ENCODE measurements at places on chromosomes 5 and 9. TPM values are rescaled to one million over a fixed set of nuclear protein-coding genes. Genes with fewer than 3 reads are reported as not detected.

DNA sequence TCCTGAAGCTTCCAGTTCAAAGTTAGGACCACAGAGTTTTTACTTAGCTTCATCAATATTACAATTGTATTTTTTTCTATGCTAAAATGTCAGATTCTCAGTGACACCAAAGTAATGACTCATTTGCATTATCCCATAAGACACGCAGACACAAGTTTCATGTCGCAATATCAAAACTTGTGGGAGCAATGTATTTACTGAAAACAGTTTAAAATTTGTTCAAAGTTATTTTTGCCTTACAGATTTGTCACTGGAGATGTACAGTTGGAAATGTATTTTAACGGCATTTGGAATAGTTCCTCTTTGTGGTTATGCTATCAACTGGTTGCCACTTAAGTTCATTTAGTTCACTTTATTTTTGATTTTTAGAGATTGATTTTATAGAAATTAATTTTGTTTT lies 36.2 kb upstream of the DAP start:
- no peak for DNase-seq

GRCh38 chr5:53019320-53019719 lies 30.2 kb downstream of the ITGA2 start:
- DNase-seq, result peak; percentile 92

GRCh38 chr5:34695275-34696027 lies 39.3 kb downstream of the RAI14 start:
- DNase-seq, result no peak

- DNase-seq, result no peak
Observed at GRCh38 chr9:101014566-101014965, 14.0 kb upstream of the PLPPR1 start.

DNA sequence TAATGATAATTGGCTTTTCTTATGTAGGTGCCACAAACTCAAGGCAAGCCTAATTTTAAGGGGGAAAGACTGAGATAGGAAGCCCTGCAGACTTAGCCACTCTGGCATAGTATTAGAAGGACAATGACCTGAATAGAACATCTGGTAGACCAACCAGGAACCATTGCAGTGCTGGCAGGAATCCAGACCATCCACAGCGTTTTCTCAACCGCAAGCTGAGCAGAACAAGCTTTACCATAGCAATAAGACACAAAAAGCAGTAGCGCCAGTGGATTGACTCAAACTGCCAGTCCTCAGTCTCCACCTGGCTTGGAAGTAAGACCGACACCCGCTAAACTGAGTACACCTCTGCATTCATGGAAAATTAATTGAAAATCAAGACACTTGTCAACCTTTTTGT lies 141.3 kb upstream of the LPAR1 start:
- DNase-seq, result no peak

GRCh38 chr5:15821506-15821905 lies 321.5 kb downstream of the FBXL7 start:
- peak; percentile 64 for DNase-seq

DNA sequence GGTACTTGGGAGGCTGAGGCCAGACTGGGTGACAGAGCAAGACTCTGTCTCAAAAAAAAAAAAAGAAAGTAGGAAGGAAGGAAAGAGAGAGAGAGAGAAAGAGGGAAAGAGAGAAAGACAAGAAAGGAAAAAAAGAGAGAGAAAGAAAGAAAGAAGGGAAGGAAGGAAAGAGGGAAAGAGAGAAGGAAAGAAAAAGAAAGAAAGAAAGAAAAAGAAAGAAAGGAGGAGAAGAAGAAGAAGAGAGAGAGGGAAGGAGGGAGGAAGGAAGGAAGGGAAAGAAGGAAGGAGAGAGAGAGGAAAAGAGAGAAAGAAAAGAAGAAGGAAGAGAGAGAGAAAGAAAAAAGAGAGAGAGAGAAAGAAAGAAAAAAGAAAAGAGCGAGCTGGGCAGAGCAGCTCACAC lies 3.1 kb upstream of the ZER1 start:
- no peak for DNase-seq

GRCh38 chr5:181151146-181151545 lies 3.8 kb downstream of the OR2V2 start:
- no peak for DNase-seq

DNA sequence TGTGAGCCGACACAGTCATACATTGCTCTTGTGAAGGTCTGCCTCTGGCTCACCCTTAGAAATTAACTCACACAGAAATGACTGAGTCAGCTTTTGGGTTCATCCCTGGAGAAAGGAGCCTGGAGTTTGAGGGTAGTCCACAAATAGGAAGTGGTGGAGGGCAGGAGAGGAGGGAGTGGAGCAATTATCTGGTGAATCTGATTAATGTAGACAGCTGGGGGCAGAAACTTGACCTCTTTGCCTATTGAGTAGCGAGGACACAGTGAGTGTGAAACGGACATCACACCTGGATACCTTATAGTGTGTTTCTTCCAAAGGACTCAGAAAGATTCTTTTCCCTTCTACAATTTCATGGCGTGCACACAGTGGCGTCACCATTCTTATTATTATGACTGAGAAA lies 48.5 kb upstream of the MSX2 start:
- no peak for DNase-seq

DNA sequence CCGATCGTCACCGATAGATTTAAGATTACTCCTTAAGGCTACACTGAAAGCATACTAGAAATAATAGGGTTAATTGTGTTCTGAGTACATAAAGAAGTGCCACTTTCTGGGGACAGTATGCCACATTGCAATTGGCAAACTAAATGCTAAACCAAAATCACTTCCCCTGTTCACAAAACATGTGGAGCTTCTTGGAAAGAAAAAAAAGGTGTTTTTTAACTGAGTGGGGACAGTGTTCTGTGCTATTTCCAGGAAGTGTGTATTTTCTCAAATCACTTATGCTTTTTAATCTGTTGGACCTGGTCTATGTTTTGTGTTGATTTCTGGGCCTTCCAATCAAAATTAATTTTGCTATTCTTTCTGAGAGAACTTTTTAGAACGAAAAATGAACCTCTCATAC lies 149.3 kb upstream of the MPDZ start:
- no peak for DNase-seq

GRCh38 chr9:129313331-129313955 lies 135.4 kb upstream of the IER5L start:
- DNase-seq, result no peak

DNA sequence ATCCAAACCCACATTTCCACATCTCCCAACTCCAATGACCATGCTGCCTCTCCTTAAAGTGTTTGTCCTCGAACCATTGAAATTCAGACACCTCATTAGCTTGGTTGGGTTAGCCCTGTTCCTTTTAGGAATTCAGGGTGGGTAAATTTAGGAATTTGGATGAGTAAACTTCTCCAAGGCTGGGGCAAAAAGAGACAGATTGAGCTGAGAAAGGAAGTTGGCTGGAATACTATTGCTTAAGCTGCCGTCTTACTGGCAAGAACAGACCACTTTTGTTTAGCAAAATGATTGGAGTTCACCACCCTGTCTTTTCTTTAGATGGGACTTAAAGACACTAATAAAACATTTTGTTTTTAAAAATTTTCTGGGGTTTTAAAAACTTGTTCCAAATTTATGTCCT lies 143.6 kb upstream of the GDNF start:
- no peak for DNase-seq

DNA sequence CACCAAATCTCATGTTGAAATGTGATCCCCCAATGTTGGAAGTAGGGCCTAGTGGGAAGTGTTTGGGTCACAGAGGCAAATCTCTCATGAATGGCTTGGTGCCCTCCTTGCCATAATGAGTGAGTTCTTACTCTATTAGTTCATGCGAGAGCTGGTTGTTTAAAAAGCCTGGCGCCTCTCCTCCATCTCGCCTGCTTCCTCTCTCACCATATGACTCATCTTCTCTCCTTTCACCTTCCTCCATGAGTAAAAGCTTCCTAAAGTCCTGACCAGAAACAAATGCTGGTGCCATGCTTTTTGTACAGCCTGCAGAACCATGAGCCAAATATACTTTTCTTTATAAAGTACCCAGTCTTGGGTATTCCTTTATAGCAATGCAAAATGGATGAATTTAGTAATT lies 20.9 kb upstream of the ARHGAP26 start:
- peak; percentile 80 for DNase-seq

- no peak for DNase-seq
Observed at GRCh38 chr9:17065062-17065461, 69.8 kb upstream of the CNTLN start.

GRCh38 chr5:179854356-179854755 lies 4.3 kb downstream of the MRNIP start:
- no peak for DNase-seq

GRCh38 chr5:77066823-77067442 lies 20.2 kb downstream of the ZBED3 start:
- DNase-seq, result no peak

- DNase-seq, result peak; percentile 6
Observed at GRCh38 chr5:31113101-31113500, 80.4 kb upstream of the CDH6 start.

GRCh38 chr5:145872486-145872885 lies 328 bp downstream of the GRXCR2 start:
- DNase-seq, result no peak

- DNase-seq, result no peak
Observed at GRCh38 chr5:81006231-81006630, 46.1 kb downstream of the RASGRF2 start.

Gene RASGRF2
- not detected for total RNA-seq

Gene ELOVL7
- total RNA-seq, result 8.2 TPM

Gene MAST4
- 0.40 TPM for total RNA-seq

Gene LCN15
- total RNA-seq, result not detected

Gene LCP2
- not detected for total RNA-seq

Gene HRH2
- 0.88 TPM for total RNA-seq

Gene CA9
- total RNA-seq, result not detected
